Stimulated activated CD8-positive, alpha-beta memory T cell treated with anti-CD3 and anti-CD28 coated beads, Interleukin-4, amount 100 ng/mL, for 4 hours (primary cell): ENCODE measurements at places on chromosomes 11 and 22.

DNA sequence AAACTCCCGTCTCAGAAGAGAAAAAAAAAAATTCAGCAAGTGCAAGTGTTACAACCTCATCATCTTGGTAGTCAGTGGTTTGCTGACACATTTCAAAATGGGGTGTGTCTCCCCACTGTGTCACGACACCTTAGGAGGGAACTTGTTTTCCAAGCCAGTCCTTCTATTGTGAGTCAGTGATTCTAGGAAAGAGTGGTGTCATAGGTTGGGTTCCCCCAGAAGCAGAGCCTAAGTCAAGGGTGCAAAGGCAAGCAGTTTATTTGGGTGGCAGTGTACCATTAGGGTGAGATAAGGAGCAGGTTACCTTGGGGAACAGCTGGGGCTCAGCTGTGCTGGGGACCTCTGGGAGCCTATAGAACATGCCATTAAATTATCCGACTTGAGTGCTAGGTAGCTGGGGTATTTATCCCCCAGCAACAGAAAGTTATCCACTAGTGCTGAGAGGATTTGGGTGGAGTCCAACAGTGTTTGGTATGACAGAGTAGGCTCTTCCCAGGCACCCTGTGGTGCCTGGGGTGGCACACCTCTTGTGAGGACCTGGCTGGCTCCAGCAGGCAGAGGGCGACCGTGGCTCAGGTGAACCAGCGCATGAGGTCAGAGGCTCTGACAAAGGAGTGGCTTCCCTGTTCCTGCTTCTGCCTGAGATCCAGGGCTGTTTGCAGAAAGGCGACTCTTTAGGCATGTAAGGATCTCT is 41.7 kb downstream of the KIAA1671 start:
- no peak for DNase-seq

GRCh38 chr11:83092488-83093384 is 21.0 kb upstream of the RAB30 start:
- no peak for DNase-seq

- no peak for DNase-seq
Measured at GRCh38 chr11:66361502-66361941, 10.0 kb downstream of the SLC29A2 start.

- no peak for DNase-seq
Measured at GRCh38 chr11:101862391-101863233, 52.2 kb upstream of the CEP126 start.

GRCh38 chr22:40727070-40727963 is 48.0 kb downstream of the MCHR1 start:
- DNase-seq, result no peak

GRCh38 chr11:73284106-73284505 is 12.0 kb downstream of the P2RY6 start:
- no peak for DNase-seq

- DNase-seq, result no peak
Measured at GRCh38 chr11:79179087-79179486, 261.7 kb downstream of the TENM4 start.

- no peak for DNase-seq
Measured at GRCh38 chr11:72760539-72761405, 8.6 kb upstream of the ARAP1 start.

DNA sequence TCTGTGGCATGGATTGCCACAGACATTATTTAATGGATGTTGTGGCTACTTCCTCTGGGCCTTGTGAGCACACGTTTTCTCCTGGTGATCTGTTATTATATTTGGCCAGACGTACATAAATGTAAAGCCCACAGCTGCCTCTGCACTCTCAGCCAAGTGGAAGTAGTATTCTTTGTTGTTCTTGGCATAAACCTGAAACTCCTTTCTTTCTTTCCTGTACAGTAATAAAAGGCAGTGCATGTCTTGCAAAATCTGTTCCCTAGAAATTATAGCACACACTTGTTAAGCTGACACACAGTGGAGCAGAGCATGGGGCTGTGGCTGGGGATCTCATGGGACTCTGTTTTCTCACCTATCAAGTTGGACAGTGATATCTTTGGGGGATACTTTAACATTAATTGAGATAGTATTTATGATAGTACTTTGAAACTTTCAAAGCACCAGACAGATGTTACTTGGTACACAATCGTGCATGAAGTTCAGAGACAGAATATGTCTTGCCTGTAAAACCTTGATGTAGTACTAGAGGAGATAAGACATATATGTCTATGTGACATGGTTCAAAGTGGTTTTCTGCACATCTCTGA is 20.9 kb downstream of the PANX1 start:
- no peak for DNase-seq

GRCh38 chr11:117992136-117992535 is 5.9 kb downstream of the IL10RA start:
- DNase-seq, result no peak

DNA sequence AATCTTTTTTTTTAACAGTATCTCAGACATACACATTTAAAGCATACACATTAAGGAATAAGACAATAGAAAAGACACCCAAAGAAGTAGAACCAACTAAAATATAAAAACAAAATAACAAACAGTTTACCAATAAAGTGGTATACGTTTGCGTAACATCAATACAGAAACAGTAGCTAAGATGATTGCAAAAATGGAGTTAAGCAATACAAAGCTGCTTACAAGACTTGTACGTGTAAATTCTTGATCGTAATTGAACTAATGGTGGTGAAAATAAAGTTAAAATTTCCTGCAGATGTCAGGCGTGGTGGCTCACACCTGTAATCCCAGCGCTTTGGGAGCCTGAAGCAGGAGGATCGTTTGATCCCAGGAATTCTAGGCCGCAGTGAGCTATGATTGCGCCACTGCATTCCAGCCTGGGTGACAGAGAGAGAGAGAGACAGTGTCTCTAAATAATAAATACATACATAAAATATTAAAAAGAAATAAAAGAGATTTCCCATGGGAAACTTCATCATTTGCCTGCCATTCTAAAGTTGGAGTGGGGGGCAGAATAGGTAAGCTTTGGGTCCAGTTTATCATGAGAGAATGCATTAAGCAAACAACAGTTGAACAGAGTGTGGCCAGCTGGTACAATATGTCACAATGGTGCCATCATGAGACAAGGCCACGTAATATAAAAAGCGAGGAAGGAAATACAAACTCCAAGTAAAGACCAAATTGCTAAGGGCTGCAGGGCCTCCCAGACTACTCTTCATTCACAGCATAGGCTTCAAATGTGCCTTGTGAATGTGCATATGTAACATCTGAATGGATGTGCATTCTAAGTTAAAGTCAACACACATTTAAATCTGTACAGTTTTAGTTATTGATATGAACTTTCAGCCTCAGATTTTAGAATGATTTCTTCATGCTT is 38.9 kb upstream of the EED start:
- no peak for DNase-seq

DNA sequence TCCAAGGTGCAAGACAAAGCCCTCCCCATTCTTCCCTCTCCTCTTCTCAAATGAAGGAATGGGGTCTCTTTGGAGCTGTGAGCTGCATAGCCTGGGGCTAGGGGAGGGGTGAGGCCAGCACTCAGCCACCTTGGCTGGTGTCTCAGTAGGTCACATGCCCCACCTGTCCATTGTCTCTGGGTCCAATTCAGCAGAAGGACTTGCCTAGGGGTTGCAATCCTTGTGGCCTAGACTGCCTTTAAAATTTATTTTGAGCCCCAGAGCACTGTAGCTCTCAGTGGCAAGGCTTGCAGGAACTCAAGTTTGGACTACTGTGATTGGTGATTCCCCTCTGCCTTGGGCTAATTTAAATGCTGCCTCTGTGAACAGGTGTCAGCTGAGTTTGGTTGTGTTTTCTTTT is 336.7 kb downstream of the DDX10 start:
- no peak for DNase-seq
